Stimulated activated CD4-positive, alpha-beta T cell treated with anti-CD3 and anti-CD28 coated beads, Interleukin-4, amount 100 ng/mL, for 4 hours (primary cell): ENCODE measurements at places on chromosomes 13 and 19.

DNA sequence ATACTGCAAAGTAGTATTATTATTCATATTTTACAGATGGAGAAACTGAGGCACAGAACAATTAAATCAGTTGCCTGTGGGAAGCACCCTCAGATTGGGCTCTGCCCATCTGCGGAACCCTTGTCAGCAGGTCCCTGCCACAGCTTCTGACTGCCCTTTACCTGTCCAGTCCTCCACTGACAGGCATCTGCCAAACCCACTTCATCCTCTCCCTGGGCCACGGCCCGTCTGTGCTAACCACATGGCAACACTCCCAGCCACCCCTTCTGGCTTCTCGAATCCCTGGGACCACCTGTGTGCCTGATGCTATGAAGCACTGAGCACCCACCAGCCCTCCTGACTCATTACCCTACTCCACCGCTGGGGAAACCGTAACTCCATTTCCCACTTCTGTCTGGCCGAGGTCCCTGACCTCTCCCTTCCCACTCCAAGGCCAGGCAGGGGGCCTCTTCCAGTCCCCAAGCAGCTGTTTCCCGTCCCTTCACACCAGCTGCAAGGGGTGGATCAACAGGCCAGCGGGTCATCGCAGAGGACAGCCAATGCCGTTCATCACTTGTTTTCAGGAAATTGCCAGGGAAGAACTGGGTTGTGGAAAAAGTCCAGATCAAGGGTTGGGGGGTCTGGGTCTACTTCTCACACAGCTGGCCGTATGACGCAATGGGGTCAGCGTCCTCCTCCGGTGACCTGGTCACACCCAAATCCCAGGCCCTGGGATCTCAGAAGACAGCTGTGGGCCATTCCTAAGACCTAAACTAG is 2.5 kb downstream of the KANK3 start:
- DNase-seq = no peak

DNA sequence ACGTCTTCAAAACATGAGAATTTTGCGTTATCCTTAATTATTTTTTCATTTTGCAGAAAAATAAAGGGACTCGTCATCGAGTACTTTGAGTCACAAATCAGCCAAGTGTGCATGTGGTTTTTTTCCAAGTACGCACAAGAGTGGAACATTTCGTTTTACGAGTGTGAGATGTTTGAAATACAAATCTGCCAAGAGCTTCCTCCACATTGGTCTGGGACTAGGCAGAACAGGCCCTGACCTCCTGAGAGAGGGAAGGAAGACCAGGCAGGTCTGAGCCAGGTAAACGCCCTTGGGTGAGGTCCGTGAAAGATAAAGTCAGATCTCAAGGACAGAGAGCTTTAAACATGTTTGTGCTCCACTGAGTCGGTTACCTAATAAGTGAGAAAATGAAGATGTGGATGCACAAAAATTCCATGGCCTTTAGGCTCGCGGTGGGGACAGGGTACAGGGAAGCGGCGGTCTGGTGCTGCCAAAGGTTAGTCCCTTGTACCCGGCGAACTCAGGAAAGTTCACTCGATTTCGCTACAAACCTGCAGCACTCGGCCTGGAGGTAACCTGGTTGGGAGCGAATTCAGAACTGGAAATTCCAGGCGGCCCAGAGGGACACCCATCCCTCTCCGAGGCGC is 473 bp upstream of the ITM2B start:
- no peak for DNase-seq

GRCh38 chr13:43757266-43757665 is 29.5 kb downstream of the ENOX1 start:
- no peak for DNase-seq

DNA sequence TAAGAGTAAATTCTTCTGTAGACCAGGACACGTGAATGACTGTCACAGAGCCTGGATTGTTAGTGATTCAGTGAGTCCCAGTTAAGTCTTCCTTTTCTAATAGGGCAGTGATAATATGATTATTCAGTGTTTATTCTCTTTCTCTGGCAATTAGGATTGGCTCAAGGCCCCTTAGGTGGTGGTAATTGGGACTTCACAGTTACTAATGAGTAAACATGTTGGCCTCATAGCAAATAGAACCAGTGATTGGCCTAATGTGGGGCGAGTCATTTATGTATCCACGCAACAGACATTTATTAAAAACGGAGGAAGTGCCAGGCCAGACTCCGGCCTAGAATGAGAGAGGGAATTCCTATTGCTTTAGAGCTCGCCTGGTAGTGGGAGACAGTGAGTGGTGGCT is 72.4 kb downstream of the SHISA2 start:
- DNase-seq = no peak

DNA sequence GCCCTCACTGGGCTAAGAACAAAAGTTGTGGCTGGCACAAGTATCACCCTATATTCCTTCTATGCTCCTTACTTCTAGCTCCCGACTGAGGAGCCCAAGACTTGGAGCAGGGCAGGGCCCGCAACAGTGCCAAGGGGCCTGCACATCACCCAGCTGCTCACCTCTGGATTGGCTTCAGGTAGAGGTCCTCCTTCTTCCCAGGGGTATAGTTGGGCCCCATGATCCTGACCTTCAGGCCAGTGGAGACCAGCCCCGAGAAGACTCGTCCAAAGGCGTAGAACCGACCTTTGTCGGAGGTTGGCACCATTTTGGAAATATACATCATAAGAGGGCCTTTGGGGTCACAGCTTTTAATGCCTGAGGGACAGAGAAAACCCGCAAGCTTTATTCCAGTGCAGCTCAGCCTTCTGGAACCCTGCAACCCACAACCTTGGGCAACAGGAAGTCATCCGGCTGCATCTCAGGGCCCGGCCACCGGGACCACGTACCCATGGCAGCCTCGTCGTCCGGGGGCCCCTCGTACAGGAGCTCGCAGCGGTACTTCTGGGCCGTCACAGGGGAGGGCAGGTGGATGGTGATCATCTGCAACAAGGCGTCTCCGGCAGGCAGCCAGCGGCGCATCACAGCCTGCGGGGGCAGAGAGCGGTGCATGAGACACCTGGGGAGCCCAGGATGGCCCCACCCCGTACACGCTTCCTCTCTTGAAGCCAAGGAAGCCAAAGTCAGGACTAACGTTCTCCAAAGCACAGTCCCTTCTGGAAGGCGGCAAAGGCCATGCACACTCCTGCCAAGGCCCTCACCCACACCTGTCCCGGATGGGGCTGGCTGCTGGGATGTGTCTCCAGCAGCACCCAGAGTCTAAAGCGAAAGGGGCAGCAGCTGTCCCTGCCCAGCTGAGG is 4.7 kb downstream of the EEF2 start:
- no peak for DNase-seq

DNA sequence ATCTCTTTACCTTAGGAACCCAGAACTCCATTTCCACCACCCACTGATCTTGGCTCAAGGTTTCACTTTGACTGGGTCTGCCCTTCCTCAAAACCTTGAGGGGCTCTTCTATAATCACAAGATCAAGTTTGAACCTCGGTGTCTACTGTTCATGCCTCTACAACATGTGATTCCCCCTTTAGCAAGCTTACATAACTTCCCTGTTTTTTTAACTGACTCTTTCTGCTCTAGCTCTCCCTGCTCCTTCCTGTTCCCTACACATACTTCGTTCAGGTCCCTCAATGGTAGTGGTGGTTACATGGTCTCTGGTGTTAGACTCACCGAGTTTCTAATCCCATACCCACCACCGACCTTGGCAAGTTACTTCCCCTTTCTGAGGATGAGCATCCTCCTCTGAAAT is 26.7 kb downstream of the CEACAM8 start:
- no peak for DNase-seq
